ENCODE measurements at places on chromosomes 1 and 21.

DNA sequence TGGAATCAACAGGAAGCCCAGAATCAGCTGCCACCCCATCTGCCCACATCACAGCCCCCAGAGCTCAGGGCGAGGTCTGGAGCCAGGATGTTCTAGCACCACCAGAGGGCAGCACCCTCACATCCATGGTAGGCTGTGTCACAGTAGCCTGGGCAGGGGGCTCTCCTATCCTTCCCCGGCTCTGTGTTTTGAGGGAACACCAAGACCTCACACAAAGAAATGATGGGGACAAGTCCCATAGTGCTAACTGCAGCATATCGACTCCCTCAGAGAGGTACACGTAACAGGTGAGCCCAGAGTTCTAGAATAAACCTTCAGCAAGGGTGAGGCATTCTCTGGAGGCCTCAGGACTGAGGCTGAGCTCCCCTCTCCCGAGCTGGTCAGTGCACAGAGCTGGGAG is 2.3 kb upstream of the KCNC4 start:
- peak; percentile 82 for DNase-seq

DNA sequence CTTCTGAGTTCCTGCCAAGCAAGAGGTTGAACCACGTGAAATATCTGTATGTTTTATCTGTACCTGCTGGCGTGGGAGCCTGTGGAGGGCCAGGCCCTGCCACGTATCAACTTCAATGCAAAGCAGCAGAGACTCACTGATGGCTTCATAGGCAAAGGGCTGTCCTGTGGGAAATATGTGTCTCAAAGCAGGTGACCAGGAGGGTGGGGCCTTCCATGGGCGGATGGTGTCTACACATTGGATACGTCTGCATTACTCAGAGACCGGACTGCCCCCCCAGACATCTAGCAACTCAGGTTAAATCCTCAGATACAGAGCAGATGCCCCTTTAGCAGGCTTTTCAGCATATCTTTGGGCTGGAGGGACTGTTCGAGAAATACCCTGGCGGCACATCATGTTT is 210.8 kb upstream of the C1orf174 start:
- no peak for DNase-seq

GRCh38 chr1:241641773-241642592 is 1.8 kb upstream of the CHML start:
- no peak for DNase-seq

DNA sequence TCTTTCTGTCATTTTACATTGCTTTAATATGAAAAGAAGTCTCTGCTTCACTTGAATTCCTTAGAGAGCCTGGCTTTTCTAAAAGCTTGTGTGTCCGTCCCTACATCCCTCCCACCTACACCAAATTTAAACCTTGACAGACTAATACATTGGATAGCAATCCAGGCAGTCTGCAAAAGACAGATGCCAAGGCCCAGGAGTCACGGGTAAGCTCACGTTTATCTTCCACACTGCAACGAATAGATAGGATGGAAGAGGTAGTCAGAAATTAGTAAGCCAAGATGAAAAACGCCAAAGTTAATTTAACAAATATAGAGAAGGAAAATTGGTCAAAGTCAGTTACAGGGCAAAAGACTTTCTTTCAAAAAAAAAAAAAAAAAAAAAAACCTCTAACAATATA is 338.1 kb downstream of the SMYD3 start:
- DNase-seq: no peak

DNA sequence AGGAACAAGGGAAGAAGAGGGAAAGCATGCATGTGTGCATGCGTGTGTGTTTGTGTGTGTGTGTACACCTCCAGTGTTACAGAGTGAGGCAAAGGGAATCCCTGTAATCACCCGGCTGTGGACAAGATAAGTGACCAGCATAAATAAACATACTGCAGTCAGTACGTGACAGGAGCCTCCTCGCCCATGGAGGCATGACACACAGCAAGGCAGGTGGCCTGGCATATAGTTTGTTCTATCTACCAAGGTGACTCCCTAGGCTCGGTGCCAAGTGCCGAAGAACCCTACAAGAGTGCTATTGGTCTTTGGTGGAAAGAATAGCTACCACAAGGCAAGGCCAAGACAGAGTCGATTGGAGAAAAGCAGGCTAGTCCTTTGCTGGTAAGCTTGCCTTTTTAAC is 31.7 kb upstream of the HEATR1 start:
- no peak for DNase-seq
